D341Med (cell line): ENCODE measurements at places on chromosomes 13 and 19.

DNA sequence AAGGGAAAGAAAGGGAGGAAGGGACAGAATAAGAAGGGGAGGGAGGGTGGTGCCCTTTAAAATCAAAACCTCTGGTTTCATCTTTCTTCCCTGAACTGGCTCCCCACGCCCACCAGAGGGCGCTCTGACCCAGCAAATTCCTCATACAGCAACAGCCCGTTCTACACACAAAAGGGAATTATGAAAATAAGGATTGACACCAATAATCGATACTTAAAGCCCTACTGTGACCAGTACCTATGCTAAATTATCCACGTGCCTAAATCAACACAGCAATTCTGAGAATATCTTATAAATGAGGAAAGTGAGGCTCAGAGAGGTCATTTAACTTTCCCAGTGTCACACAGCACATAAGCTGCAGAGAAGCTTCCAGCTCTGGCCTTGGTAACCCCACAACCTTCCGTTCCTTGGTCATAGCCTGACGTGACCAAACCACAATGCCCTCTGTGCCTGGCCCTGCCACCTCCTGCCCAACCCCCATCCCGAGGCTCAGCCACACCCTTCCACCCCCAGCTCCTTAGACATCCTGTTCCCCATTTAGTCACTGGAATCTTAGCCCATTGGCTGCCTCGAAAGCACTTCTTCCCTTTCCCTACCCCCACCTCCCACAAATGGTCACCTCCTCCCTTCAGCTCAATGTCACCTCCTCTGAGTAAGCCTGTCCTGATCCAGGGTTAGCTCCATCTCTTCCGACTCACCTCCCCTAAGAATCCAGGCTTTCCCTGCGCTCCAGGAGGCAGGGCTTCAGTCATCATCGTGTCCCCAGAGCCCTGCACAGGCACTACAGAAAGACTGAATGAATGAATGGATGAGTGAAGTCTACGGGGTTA, 34.2 kb upstream of the PNMA8B start:
- DNase-seq: peak; percentile 83

GRCh38 chr13:43564952-43565351, 221.8 kb downstream of the ENOX1 start:
- DNase-seq: no peak

DNA sequence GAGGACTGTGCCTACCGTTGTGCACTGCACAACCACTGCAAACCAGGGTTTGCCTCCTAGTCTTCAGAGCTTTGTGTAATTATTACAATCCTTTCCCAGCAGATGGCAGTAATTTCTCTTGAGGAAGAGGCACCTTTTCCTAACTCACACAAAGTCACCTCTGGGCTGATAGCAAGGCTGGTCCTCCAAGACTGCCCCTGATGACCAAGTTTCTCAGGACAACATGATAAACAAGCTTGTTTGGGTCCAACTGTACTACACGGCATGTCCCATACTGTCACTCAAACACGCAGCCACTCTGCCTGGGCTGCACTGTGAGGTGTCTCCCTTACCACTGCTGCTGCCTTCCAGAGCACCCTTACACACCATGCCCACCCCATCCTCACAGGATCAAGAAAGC, 39.3 kb downstream of the RFXAP start:
- DNase-seq: peak; percentile 64

- DNase-seq: peak; percentile 45
Observed at GRCh38 chr19:14333101-14333871, 48.0 kb upstream of the ADGRE5 start.

- DNase-seq: no peak
Observed at GRCh38 chr13:63632321-63632720, 2216.7 kb upstream of the PCDH20 start.

GRCh38 chr19:41929536-41930071, 1.4 kb upstream of the ERFL start:
- no peak for DNase-seq

GRCh38 chr19:40217027-40217810, 965 bp downstream of the TTC9B start:
- DNase-seq: peak; percentile 81

GRCh38 chr19:4052993-4053422, 13.7 kb downstream of the ZBTB7A start:
- no peak for DNase-seq

DNA sequence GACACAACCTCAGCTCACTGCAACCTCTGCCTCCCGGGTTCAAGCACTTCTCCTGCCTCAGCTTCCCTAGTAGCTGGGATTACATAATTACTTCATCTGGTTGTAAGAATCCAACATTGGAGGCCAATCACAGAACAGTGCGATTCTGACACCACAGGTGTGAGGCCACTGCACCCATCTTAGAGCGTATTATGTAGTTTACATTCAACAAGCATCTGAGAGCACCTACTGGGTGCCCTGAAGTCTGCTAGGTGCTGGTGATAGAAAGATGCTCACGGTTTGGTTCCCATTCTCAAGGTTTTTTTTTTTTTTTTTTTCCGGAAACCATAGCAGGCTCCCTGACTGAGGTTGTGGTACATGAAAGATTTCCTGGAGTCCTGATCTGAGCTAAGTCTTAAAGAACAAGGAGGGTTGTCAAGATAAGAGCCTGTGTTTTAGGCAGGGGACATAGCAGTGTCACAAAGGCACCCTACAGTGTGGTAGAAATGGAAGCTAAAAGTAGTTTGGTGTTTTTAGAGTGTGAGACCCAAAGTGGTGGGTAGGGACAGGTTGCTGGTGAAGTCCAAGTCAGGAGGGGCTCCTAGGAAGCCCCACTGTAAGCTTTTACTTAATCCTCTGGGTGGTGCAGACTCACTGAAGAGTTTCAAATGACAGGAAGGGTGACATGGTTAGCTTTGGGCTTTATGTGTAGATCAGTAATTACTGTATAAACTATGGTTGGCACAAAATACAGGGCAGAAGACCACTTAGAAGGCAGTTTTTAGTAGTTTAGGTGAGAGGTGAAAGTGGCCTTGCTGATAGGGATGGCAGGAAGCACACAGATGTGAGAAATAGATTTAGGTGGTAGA, 15.2 kb downstream of the SAE1 start:
- no peak for DNase-seq

DNA sequence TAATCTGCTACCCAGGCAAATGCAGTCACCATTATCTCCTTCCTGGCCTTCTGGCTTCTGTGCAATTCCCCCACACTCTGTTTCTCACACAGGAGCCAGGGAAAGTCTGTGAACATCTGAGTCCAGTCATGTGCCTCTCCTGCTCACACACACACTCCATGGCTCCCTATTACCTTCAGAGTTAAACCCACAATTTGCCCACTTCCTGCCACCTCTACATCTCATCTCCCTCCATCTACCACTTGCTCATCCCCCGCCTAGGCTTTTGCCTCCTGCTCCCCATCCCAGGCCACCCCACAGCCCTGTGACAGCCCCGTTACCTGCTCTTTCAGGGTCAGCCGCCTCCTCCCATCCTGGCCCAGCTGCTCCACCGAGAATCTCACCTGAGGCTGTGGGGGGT, 13.5 kb downstream of the IL12RB1 start:
- DNase-seq: peak; percentile 21

DNA sequence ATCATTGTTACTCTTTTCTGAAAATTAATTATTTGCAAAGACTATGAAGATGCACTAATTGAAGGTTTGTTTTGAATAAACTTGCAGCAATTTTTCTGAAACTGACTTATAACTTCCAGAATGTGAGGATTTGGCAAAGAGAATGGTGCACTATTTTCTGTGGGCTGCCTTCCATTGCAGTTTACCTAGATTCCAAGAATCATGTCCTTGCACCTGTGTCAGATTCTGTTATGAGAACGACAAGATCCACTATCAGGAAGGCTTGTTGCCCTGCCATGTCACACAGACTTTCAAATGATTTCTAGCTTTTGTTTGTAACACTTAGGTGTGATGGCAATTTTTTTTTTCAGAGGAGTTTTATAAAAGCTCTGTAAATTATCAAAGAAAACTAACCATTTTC, 5.6 kb upstream of the SLAIN1 start:
- DNase-seq: no peak

- no peak for DNase-seq
Observed at GRCh38 chr19:2149980-2150793, 1.2 kb downstream of the AP3D1 start.

DNA sequence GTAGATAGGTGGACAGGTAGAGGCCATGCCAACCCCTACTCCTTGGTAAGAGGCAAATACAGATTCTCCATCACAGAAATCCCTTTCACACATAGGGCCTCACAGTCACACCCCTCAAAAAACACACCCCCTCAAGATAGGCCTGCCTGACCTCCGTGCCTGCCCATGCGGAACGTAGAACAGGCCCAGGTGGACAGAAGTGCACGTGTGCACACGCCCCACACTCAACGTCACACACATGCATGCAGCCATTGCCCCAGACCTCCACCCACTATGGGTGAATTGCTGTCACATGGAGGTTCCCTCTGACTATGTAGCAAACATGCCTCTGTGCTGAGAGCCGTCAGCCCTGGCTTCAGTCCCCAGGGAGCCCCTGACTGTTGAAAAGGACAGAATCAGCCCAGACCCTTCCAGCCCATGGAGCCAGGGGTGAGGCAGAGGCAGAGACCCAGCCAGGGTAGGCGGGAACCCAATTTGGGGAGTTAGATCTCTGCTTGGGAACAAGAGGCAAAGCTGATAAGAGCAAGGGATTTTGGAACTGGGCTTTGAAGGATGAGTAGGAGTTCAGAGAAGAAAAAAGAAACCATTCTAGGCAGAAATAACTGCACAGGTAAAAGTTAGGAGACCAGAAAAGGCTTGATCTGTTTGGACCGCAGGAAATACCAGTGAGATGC, 3.1 kb downstream of the ANKRD24 start:
- DNase-seq: no peak

DNA sequence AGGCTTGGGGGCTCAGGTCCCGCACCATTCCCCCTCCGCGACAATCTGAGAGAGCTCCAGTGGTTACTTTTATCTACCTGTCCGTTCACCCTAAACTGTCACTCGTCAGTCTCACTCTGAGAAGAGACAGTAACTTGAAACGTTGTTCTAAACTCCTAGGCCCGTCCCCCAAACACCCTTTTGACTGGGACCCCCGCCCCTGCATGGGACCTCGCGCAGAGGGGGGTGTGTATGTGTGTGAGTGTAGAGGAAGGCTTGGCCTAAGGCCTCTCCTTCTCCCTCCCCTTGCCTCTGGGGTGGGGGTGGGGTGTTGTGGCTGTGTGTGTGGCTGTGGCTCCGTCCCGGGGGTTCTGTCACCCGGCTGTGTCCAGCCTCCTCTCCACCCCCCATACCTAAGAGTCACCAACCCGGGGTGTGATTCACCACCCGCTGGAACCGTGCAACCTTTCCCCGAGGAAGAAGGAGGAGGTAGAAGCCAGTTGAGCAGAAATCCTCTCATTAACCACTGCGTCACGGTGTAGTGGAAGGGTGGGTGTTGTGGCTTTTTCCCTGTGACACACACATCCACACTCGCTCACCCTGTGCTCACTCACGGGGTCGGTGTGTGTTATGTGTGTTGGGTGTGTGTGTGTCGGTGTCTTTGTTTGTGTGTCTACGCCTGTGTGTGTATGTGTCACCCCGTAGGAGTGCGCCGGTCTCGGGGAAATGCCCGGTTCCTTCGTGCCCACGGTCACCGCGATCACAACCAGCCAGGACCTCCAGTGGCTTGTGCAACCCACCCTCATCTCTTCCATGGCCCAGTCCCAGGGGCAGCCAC, 2.4 kb downstream of the FOSB start:
- no peak for DNase-seq

- no peak for DNase-seq
Observed at GRCh38 chr19:37467608-37468090, 405 bp upstream of the ZNF569 start.

DNA sequence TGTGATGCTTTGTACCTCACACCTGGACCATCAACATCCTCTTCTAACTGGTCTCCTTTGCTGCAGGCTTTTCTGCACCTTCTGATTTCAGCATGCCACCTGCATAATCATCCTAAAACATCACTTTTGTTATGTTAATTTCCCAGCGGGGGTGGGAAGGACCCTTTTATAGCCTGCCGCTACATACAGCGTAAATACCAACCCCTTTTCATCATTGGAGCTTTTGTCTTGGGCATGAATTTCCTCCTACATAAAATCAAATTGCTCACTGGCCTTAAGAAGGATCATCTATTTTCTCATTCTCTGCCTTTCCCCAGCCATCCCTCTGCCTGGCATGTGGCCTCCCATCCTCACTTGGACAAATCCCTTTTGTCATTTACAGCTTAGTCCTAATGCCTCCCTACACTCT, 124.7 kb downstream of the RBM26 start:
- DNase-seq: no peak

DNA sequence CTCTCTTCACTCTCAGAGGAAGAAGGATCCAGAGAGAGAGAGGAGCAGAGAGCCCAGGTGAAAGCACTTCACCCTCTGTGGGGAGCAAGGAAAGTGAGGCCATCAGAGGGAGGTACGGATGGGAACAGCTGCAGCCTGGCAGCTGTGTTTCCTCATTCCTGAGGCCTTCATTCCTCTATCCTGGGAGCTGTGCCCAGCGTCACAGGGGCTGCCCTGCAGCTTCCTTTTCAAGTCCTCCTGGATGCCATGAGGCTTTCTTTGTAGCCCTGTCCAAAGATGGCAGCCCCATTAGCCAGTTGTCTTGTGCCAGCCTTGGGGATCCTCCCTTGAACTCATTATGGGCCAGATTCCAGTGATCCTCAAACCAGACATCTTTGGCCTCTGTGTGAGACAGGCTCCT, 76.8 kb upstream of the PCDH8 start:
- no peak for DNase-seq

DNA sequence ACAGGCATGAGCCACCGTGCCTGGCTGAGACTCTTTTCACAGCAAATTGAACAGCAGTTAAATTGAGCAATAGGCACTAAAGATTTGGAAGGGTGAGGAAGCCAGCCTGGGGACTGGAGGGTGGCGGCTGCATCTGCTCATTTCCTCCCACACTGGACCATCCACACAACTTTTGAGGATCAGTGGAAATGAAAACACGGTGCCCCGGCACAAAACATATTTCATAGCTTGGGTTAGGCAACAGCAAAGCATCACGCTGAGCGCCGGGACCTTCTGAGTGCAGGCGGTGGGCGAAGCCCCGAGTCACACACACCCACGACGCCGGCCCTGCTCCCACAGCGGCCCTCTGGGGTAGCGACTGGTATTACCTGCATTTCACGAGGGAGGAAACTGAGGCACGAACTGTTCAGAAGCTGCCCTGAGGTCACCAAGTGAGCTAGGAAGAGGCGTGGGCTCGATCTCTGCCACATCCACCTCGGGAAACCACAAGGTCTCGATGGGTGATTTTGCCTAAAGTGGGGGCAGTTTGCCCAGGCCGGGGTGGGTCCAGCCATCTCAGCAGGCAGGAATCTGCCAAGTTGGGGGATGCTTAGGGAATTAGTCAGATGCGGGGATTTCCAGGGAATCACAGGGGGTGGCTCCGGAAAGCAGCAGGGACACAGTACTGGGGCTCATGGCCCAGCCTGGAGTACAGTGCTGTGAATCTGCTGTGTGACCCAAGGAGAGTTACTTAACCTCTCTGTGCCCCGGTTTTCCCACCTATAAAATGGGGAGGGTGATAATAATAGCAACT, 3.5 kb upstream of the SBNO2 start:
- no peak for DNase-seq

GRCh38 chr13:95292622-95293021, 8.6 kb downstream of the ABCC4 start:
- no peak for DNase-seq
